Activated CD8-positive, alpha-beta T cell treated with anti-CD3 and anti-CD28 coated beads for 36 hours (primary cell): ENCODE measurements at places on chromosomes 2 and 18. TPM values are rescaled to one million over a fixed set of nuclear protein-coding genes. Genes with fewer than 3 reads are reported as not detected.

DNA sequence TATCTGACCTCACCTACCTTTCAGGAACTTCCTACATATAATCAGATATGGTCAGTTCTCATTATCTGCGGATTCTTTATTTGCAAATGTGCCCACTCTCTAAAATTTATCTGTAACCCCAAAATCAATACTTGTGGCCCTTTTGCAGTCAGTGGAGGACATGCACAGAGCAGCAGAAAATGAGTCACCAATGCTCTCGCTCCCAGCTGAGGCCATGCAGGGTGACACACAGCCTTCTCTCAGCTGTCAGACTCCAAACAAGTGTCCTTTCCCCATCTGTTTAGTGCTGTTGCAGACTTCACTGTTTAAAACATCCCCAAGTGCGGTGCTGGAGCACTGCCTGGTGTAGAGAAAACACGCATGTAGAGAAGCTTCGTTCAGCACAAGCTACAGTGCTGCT is 171.9 kb upstream of the SALL3 start:
- no peak for DNase-seq

DNA sequence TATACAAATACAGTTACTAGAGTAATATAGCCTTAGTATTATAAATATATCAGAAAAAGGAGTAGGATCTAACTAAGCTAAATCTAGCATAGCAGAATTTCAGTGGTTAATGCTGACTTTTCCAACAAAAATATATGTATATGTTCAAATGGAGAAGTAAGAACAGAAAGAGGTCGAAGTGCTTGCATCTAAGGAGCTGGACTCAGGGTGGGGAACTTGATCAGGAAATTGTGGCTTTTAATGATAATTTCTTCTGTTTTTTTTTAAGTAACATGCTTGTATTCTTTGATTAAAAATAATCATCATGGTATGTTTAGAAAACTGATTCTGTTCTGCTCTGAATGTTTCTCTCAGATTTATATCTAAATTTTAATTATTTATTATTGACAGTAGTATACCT is 327.1 kb downstream of the GALNT13 start:
- no peak for DNase-seq

DNA sequence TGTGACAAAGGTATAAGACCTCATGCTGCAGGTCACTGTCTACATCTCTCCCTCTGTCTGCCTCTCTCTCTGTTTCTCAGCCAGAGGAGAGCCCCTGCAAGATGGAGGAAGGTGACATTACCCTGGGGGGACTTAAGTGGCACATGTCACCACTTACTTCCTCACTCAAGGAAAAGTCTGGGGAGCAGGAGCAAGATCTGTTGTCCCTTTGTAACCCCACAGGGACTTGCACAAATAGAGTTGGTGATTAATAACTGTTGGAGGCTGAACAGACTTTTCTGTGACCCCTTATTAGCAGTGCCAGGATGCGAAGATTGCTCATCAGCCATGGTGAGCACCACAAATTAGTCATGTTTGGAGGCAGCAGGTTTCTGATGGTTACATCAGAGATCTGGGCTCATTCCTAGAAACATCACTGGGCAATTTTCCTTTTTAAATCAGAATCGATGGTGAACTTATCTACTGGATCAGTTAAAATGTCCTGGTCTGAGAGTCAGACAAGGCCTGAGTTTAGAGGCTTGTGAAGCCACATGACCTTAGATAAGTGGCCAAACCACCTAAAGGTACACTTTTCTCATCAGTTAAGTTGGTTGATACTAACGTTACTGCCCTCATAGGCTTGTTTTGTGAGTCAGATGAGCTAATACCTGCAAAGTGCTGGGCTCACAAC is 81.2 kb upstream of the LTBP1 start:
- peak; percentile 41 for DNase-seq

- no peak for DNase-seq
Measured at GRCh38 chr2:192265751-192266150, 71.0 kb upstream of the TMEFF2 start.

Gene SPATA3
- 0.76 TPM for total RNA-seq

Gene TMEM37
- total RNA-seq: not detected

Gene TPGS2
- total RNA-seq: 83.1 TPM

GRCh38 chr18:7072593-7072992 is 45.0 kb downstream of the LAMA1 start:
- DNase-seq: no peak

Gene CD8B2
- 3.9 TPM for total RNA-seq
